ENCODE measurements at places on chromosomes 7 and 10.

GRCh38 chr7:99380032-99380822 lies 5.7 kb downstream of the ARPC1B start:
- H3K4me3 ChIP-seq: no peak overlapping the region
- no peak overlapping the region for H3K27ac ChIP-seq
- H3K4me1 ChIP-seq: peaks cover 8% of the 10 kb centered on the region

DNA sequence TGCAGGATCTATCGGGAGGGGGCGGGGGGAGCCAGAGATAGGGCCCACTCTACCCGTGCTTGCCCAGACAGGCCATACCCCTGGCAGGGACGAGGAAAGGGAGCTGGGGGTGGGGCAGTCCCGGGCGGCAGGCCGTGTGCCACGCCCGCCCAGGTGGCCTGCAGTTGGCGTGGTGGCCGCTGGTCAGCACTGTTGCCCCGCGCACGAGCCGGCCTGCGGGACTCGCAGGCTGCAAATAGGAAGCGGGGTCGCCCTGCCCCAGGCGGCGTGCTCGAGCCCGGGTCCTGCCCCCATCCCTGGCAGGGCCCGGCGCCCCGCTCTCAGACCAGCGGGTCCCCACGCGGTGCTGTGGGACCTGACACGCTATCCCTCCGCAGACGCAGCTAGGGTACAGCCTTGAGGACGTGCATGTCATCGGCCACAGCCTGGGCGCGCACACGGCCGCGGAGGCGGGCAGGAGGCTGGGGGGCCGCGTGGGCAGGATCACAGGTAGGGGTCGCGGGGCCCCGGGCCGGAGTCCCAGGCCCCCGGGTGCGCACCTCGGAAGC lies 6.7 kb downstream of the PNLIPRP2 start:
- no peak overlapping the region for H3K4me3 ChIP-seq
- no peak overlapping the region for H3K27ac ChIP-seq
- peak; percentile 63 for DNase-seq
- no peaks in the 10 kb centered on the region for H3K4me1 ChIP-seq
- H3K27me3 ChIP-seq: peaks cover 46% of the 10 kb centered on the region
- no peaks in the 10 kb centered on the region for H3K36me3 ChIP-seq

DNA sequence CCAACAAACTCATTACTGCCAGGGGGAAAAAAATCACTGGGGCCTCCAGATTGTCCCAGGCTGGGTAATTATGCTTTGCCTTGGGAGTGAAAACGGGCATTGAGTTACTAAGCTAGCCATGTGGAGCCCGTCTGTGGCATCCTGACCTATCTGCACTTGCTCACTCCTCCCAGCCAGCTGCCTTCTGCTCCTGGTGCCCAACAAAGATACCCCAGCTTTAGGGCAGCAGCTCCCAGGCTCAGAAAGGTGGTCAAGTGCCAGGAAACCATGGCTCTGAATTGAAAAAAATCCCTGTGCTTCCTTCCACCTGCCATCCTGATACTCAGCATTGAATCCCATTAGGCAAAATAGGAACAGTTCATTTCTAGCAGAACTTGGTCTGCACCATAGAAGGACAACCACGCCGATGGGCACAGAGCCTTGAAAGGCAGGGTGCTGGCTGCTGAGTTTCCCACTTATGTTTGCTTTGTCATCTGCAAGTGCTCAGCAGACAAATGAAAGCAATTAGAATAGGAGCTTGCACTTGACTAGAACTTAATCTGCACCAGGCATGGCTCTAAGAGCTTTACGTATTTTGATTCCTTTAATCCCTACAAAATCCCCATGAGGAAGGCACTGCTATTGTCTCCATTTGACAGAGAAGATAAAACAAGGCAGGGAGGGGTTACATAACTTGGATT lies 42.8 kb downstream of the HSPA12A start:
- no peaks in the 10 kb centered on the region for H3K36me3 ChIP-seq
- H3K4me1 ChIP-seq: no peaks in the 10 kb centered on the region
- no peak for DNase-seq
- H3K27ac ChIP-seq: no peak overlapping the region

DNA sequence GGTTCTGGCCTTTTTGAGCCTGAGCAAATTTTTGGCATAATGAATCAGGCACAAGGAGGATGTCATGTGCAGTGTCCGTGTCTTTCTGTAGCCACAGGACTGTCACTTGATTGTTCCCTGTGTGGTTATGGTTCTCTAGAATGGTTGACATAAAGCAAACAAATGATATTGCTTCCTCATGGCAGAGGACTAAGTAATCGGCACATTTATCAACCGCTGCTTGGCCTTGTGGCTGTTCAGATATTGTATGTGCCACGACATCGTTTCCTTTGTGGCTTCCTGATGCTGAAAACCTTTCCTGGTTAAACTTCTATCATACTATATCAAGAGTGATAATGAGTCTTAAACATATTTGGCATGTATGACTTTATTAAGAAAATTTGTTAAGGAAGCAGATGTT lies 598.8 kb downstream of the SUGCT start:
- peak overlapping the region; percentile 56 for H3K27ac ChIP-seq
- peak; percentile 49 for DNase-seq
- H3K4me3 ChIP-seq: no peak overlapping the region
- H3K27me3 ChIP-seq: no peaks in the 10 kb centered on the region

GRCh38 chr10:129876838-129877237 lies 87.2 kb downstream of the EBF3 start:
- no peak for DNase-seq
- H3K27ac ChIP-seq: no peak overlapping the region
- no peaks in the 10 kb centered on the region for H3K27me3 ChIP-seq

- no peak overlapping the region for H3K27ac ChIP-seq
- H3K36me3 ChIP-seq: no peaks in the 10 kb centered on the region
- H3K4me3 ChIP-seq: no peak overlapping the region
- no peak for DNase-seq
- peaks cover 58% of the 10 kb centered on the region for H3K4me1 ChIP-seq
- H3K27me3 ChIP-seq: no peaks in the 10 kb centered on the region
These were observed 24.1 kb upstream of the ABCA13 start for GRCh38 chr7:48147078-48147591.

DNA sequence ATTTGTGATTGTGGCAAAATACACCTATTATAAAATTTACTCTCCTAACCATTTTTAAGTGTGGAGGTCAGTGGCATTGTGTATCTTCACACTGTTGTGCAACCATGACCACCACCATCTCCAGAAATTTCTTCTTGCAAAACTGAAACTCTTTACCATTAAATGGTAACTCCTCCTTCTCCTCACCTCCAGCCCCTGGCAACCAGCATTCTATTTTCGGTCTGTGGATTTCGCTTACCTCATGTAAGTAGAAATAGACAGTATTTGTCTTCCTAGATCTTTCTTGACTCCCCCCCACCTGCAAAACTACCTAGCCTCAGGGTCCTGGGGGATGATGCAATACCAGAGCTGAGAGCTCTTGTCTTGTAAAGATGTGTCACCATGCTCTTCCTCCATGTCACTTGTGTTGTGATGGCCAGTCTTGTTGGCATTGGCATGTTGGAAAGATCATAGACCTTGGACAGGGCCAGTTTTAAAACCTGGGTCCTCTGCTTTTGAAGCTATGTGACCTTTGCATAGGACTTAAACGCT lies 71.1 kb upstream of the EMX2 start:
- H3K27ac ChIP-seq: no peak overlapping the region
- no peak overlapping the region for H3K4me3 ChIP-seq
- H3K27me3 ChIP-seq: peaks cover 36% of the 10 kb centered on the region
- DNase-seq: no peak
- H3K36me3 ChIP-seq: no peaks in the 10 kb centered on the region

DNA sequence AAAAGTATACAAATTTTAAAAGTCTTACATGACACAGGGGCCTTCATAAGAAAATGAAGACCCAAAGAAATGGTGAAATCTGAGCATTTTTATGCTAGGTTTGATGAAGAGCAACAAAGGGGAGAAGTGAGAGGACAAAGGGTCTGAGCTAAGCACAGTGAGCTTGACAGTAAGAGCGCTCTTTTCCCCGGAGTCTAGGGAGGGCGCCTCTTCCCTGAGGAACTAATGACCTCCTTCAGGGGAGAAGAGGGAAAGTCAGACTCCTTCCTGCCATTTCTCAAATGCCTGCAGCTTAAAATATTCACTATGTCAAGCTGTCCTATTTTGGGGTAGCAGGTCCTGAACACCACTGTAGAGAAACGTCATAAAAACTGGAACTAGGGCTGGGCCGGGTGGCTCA lies 18.1 kb upstream of the PAXIP1 start:
- no peak overlapping the region for H3K4me3 ChIP-seq
- H3K36me3 ChIP-seq: no peaks in the 10 kb centered on the region
- H3K27ac ChIP-seq: no peak overlapping the region
- peaks cover 20% of the 10 kb centered on the region for H3K27me3 ChIP-seq
- H3K4me1 ChIP-seq: no peaks in the 10 kb centered on the region

DNA sequence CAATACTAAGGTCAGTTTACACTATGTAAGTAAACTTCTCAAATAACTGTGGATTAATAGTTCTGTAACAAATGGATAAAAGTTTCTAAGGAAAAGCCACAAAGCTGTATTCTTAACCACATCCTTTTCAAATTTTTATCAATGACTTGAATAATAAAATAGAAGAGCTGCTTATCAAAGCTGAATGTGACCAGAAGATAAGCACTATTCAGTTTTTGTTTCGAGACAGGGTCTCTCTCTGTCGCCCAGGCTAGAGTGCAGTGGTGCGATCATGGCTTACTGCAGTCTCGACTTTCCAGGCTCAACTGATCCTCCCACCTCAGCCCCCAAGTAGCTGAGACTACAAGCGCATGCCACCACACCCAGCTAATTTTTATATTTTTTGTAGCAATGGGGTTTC lies 17.0 kb downstream of the UPF2 start:
- peaks cover 26% of the 10 kb centered on the region for H3K36me3 ChIP-seq
- H3K27ac ChIP-seq: no peak overlapping the region
- DNase-seq: no peak
- H3K27me3 ChIP-seq: no peaks in the 10 kb centered on the region

GRCh38 chr7:27697861-27698430 lies 35.3 kb upstream of the HIBADH start:
- H3K27ac ChIP-seq: peak overlapping the region; percentile 96
- peaks cover 39% of the 10 kb centered on the region for H3K4me1 ChIP-seq
- DNase-seq: peak; percentile 81
- H3K27me3 ChIP-seq: no peaks in the 10 kb centered on the region

DNA sequence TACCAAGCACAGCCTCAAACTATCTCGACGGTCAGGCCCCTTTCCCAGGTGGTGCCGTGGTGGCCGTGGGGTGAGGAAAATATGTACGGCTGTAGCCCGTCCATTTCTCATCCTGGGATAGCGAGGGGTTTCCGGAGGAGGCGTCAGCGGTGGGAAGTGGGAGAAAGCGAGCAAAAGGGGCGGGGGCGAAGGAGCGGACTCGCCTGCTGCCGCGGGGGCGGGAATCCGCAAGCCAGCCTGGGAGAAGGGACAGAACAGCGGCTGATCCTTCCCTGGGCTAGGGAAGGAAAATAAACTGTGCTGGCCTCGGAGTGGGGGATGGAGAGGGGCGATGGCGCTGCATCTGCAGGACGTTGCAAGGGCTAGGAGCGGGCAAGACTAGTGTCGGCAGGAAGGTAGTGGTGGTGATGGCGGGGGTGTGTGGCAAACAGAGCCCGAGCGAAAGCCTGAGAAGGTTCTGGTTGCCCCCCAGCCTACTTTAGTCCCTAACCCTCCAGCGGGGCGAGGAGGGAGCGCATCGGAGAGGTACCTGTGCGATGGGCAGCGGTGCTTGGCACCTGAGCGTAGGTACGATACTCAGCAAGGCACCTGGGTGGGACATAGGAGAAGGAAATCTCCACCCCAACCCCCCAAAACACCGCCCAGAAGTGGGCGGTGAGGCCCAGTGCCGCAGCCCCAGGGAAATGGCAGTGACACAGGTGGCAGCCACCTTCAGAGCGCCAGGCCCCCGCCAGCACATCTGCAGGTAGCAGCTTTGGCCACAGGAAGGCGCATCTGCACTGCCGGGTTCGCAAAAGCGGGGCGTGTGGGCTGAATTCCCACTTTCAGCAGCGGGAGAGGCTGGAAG lies 49.9 kb upstream of the STEAP1B start:
- peaks cover 13% of the 10 kb centered on the region for H3K4me1 ChIP-seq
- H3K27me3 ChIP-seq: peaks cover 100% of the 10 kb centered on the region
- peak overlapping the region; percentile 6 for H3K27ac ChIP-seq
- H3K4me3 ChIP-seq: peak overlapping the region; percentile 75
- H3K36me3 ChIP-seq: peaks cover 10% of the 10 kb centered on the region
- DNase-seq: peak; percentile 90

DNA sequence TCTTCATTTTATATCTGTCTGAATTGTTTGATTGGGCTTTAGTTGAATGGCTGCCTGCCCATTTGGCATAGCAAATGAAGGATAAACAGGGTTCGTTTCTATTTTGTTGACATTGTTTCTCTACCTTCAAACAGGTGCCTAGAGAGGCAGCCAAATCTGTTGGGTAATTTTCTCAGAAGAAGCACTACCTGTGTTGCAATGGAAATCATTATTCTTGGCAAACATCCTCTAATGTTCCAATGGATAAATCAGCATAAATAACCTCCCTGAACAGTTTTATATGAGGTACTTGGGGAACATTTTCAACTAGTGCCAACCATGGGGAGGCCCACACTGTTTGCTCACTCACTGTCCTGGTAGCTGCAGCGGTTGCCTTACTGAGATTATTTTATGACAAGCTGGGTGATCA lies 64.4 kb upstream of the PLPP4 start:
- H3K4me3 ChIP-seq: no peak overlapping the region
- DNase-seq: no peak
- no peak overlapping the region for H3K27ac ChIP-seq
- H3K4me1 ChIP-seq: no peaks in the 10 kb centered on the region

- no peaks in the 10 kb centered on the region for H3K4me1 ChIP-seq
- H3K36me3 ChIP-seq: no peaks in the 10 kb centered on the region
- H3K4me3 ChIP-seq: no peak overlapping the region
- no peak for DNase-seq
- no peak overlapping the region for H3K27ac ChIP-seq
These were observed 99.0 kb upstream of the SMIM30 start for GRCh38 chr7:113217314-113217713.

GRCh38 chr10:5694573-5694972 lies 9.9 kb downstream of the TASOR2 start:
- peaks cover 11% of the 10 kb centered on the region for H3K36me3 ChIP-seq
- H3K4me3 ChIP-seq: no peak overlapping the region
- DNase-seq: no peak
- peaks cover 19% of the 10 kb centered on the region for H3K4me1 ChIP-seq

DNA sequence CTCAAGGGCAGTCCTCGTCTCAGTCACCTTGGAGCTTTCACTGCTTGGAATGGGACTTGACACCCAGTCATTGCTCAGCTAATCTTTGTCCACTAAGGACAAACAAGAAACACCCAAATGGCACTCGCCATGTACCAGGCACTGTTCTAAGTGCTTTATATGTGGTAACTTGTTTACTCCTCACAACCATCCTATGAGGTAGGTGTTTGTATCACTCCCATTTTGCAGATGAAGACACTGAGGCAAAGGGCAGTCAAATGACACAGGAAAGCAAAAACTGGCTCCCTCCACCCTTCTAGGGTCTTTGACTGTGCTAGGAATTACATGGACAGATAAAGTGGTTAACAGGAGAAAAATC lies 24.7 kb downstream of the DNAJB12 start:
- no peaks in the 10 kb centered on the region for H3K27me3 ChIP-seq
- H3K4me3 ChIP-seq: peak overlapping the region; percentile 51
- H3K36me3 ChIP-seq: peaks cover 76% of the 10 kb centered on the region
- peaks cover 67% of the 10 kb centered on the region for H3K4me1 ChIP-seq

- DNase-seq: no peak
- no peak overlapping the region for H3K4me3 ChIP-seq
- no peak overlapping the region for H3K27ac ChIP-seq
- H3K27me3 ChIP-seq: no peaks in the 10 kb centered on the region
- no peaks in the 10 kb centered on the region for H3K36me3 ChIP-seq
These were observed 200.0 kb downstream of the ZMYND11 start for GRCh38 chr10:335151-335800.
